H1 (cell line): ENCODE measurements at places on chromosomes 7 and 10. TPM values are rescaled to one million over a fixed set of nuclear protein-coding genes. Genes with fewer than 3 reads are reported as not detected.
A peak's percentile ranks its signal among the peaks of the same experiment; 100 is the strongest.

Gene PDLIM1
- 169 and 199 TPM in 2 replicates for polyA plus RNA-seq

Gene KIAA1217
- polyA plus RNA-seq: 3.7 and 4.5 TPM in 2 replicates

- no peak for DNase-seq
These were observed 283.8 kb downstream of the C7orf25 start for GRCh38 chr7:42628054-42628453.

Gene FAM25A
- not detected in 2 replicates for polyA plus RNA-seq

GRCh38 chr10:122487174-122487765 is 25.9 kb downstream of the HTRA1 start:
- DNase-seq: no peak

DNA sequence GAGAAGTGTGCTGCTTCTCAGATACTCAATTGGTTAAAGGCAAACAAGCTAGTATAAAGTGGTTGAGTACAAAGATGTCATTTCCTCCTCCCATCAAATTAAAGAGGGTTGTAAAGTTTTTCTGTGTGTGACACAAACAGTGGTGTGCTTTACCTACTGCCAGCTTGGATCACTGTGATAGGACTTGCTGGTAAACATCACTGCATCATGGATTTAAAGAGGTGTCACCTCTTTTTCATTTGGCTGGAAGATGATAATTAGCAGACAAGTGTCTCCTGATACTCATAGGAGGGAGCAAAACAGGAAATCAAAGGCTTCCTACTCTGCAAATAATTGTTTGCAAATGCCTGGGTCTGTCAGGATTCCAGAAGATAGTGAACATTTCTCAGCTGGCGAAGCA is 200.5 kb downstream of the MDFIC start:
- DNase-seq: no peak

Gene HOXA7
- 0.03 TPM in 1 of 2 replicates, not detected in the other for polyA plus RNA-seq

GRCh38 chr10:33733058-33733457 is 398.6 kb upstream of the NRP1 start:
- no peak for DNase-seq

- no peak for DNase-seq
These were observed 9.1 kb downstream of the MDFIC start for GRCh38 chr7:114930829-114931655.

Gene TES
- 11.6 and 18.2 TPM in 2 replicates for polyA plus RNA-seq

DNA sequence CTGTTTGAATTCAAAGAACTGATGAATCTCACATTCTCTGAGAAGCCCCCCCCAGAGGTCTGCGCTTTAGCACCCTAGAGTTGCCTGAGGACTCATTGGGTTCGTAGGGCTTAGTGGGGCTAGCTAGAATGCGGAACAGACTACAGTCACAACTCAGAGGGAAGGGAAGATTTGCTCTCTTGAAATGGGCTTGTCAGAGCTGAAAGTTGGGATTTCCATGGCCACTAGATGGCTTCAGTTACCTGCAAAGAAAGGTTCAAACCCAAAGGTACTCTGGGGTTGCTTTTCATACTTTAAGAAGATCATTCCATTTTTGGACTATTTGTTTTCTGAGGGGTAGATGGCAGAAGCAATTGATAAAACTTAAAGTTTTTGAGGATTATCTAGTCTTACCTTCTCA is 205.0 kb downstream of the BBS9 start:
- no peak for DNase-seq

Gene GHRHR
- polyA plus RNA-seq: 0.60 and 1.6 TPM in 2 replicates

DNA sequence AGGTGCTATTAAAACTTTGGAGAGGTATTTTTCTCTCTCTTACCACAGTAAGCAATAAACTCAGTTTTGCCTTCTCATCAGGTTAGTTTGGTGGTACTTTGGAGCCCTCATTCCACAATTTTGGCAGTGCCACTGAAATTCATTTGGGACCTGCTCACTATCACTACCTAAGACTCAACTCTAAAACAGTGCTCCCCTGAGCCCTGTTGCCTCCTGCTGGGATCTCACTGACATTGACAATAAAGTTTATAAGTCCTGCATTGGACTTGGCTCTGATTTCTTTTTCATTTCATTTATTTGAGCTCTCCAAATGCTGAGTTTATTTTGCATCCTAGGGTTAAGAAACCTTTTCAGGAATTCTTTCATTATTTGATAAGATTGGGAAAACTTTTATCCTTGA is 130.8 kb upstream of the HPS1 start:
- DNase-seq: no peak

DNA sequence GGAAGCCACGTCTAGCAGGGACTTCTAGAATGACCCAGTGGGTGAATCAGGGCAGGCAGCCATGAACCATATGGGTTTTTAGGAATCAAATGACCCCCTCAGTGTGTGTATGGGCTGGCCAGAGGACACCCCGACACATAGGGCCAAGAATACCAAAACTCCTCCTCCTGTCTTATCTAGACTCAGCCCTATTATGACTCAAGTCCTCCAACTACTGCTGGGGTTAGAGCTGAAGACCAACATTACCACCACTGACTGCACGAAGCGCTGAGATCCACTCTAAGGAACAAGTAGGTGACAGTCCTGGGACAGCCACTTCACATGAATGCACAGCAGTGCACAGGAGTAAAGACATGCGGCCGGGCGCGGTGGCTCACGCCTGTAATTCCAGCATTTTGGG is 11.5 kb upstream of the SVOPL start:
- DNase-seq: no peak

DNA sequence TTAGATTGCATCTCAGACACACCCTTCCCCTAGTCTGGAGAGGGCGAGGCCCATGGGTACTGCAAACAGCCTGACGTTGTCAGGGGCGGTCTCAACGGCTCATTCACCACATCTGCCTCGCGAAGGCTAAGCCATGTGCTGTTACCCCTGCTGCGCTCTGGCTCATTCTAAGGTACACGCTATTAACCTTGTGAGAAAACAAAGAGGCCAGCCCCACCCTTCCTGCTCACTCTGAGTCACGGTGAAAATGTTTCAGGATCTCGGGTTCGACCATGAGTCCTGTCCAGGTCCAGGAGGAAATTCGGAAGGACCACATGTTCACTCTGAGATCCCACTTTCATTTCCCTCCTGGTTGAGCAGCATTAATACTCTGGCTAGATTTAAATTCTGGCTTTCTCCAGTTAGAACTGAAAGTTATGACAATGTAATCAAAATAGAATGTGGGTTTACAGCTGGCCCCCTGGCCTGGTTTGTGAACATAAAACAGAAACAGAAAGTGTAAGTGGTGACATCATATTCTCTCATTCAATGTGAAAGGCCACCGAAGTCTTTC is 55.2 kb downstream of the EGFR start:
- no peak for DNase-seq

DNA sequence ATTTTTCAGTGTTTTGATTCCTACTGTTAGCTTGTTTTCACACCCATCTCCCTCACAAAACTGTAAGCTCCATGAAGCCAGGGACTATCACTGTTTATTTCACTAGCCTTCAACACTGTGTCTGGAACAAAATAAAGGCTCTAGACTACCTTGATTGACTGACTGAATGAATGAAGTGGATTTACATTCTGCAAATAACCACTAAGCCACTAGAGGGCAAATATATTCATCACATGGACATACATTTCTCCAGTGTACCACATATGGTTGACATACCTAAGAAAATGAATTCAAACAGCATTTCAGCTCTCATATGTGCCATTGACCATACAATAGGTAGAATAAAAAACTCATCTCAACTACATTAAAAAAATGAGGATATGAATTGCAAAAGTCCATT is 185.9 kb downstream of the RAB11FIP2 start:
- no peak for DNase-seq

GRCh38 chr10:89163265-89163995 is 43.7 kb downstream of the CH25H start:
- no peak for DNase-seq

DNA sequence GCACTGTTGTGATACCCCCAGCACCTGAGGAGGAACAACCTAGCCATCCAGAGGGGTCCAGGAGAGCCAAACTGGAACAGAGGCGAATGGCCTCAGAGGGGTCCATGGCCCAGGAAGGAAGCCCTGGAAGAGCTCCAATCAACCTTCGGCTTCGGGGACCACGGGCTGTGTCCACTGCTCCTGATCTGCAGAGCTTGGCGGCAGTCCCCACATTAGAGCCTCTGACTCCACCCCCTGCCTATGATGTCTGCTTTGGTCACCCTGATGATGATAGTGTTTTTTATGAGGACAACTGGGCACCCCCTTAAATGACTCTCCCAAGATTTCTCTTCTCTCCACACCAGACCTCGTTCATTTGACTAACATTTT is 1.6 kb upstream of the CASP2 start:
- DNase-seq: no peak

DNA sequence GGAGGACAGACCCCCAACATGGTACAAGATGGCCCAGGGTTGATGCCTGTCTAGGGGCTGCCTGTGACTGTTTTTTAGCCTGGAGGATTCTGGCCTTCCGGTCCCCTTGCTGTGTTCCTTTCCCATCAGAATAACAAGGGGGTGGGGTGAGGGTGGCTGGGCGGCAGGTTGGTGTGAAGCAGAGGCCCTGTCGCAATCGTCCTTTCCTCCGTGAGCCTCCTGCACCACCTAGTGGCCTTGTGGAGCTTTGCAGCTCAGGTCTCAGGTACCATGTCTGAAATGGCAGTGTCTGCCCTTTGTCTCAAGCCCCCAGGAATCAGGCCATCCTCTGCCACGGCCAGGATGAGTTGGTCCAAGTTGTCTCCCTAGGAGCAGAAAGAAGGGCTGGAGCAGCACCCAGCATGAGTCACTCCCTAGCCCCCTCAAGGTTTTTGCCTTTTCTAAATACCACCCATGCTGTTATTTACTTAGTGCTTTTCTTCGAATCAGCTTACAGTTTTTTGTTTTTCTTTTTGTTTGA is 24.2 kb downstream of the TACR2 start:
- peak; percentile 80 for DNase-seq

- no peak for DNase-seq
These were observed 264.3 kb upstream of the INHBA start for GRCh38 chr7:41967156-41967555.

DNA sequence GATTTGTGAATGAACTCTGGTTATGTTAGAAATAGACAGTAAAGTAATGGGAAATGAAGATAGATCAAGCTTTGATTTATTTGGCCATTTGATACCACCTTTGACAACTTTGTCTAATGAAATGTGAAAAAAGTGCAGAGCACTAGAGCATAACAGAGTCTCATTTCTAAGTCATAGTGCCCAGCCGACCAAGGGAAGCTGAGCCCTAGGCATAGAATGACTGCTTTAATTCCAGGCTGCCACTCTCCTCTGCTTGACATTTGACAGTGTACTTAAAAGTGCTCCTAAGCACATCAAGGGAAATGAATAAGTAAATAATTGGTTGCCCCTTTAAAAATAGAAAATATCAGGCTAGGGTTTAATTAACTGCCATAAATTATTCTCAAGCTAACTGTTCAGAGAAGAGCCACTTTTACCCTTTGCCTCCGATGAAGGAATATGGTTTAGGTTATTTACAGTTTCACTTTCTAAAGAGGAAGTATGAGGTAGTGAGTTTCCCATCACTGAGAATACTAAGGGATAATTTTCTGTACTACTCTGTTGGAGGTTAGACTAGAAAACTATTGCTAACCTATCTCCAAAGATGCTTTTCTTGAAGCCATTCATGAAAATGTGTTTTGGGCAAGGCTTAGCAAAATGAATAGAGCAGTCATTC is 591.6 kb downstream of the REEP3 start:
- no peak for DNase-seq

Gene MLXIPL
- 10.6 and 17.0 TPM in 2 replicates for polyA plus RNA-seq

Gene BNIP3
- 58.9 and 75.1 TPM in 2 replicates for polyA plus RNA-seq

DNA sequence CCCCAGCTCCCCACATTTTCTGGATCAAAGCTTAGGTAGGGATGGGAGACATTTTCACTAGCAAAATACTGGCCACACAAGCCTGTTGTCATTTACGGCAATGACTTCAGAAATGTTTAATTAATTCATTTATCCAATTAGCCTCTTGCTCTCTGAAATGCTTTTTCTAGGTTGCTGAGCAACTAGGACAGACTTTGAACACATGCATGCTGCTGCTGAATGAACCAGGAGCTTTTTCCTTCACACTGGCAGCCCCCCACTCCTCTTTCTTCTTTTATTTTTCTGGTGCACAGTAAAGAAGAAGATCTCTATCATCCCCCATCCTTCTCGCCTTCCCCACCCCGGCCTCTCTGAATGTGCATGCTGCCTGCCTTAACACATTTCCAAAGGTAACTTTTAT is 22.5 kb downstream of the SORCS3 start:
- no peak for DNase-seq

Gene SLC13A4
- polyA plus RNA-seq: 5.9 and 7.5 TPM in 2 replicates

- DNase-seq: peak; percentile 49
These were observed 744 bp upstream of the BICC1 start for GRCh38 chr10:58511765-58512490.

DNA sequence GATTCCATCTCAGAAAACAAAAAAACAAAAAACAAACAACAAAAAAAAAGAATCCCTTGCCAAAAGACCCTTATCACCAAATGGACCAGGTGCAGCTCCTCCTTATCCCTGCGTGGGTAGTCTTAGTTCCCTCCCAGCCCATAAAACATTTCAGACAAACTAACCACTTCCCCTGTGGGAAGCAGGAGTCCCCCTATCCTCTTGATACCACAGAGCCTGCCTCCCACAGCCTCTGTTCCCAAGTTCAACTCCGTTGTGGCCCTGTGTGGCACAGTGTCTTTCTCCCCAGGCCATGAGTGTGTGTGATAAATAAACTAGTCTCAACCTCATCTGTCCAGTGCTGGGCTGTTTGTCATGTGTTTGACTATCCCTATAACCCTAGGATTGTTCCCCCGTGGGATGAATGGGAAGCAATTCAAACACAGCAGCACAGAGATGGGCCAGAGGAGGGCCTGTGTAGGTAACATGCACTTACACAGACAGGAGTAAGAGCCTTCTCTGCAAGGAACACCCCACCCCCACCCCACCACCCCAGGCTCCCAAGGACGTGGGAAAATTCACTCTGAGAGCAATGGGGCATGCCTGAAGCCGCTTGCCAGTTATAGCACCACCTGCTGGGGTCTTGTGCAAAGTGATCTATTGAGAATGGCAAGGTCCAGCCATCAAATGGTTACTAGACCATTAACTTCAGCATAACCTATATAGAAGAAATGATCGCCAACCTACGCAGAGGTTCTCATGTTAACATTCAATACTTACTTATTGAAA is 147.1 kb upstream of the GHITM start:
- DNase-seq: peak; percentile 17

DNA sequence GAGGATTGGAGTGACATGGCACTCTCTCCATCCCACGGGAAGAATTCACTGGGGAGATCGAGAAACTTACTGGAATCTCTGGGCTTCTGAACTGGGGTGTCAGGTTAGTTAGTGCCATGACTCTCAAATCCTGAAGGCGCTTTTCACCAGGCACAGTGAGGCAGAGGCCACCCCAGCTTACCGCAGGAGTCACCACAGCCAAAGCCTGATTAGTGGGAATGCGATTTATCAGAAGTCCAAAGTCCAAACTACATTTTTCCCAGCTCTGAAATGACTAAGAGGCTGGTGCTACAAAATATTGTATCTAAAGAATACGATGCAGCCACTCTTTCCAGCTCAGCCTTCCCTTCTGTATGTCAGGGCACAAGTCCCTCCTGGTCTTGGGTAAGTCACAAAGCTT is 334.8 kb upstream of the SHH start:
- no peak for DNase-seq

Gene ASB13
- 12.3 and 17.0 TPM in 2 replicates for polyA plus RNA-seq

- DNase-seq: no peak
These were observed 8.9 kb downstream of the LCOR start for GRCh38 chr10:96840841-96841518.
